ENCODE measurements at places on chromosomes 5 and 9. TPM values are rescaled to one million over a fixed set of nuclear protein-coding genes. Genes with fewer than 3 reads are reported as not detected.

Gene EPB41L4B
- 0.32 TPM for total RNA-seq

Gene LCN2
- total RNA-seq, result not detected

Gene KIF20A
- total RNA-seq, result 35.8 TPM

Gene LMBRD2
- 12.0 TPM for total RNA-seq

Gene TAS2R1
- not detected for total RNA-seq

Gene STPG3
- total RNA-seq, result not detected

Measured in activated CD8-positive, alpha-beta memory T cell treated with anti-CD3 and anti-CD28 coated beads for 36 hours (primary cell).